ENCODE measurements at places on chromosomes 4 and X.

- DNase-seq = peak; percentile 31
Measured at GRCh38 chrX:10089378-10089795, 67.4 kb upstream of the CLCN4 start.

GRCh38 chr4:184680698-184681097, 31.2 kb downstream of the PRIMPOL start:
- DNase-seq = no peak

DNA sequence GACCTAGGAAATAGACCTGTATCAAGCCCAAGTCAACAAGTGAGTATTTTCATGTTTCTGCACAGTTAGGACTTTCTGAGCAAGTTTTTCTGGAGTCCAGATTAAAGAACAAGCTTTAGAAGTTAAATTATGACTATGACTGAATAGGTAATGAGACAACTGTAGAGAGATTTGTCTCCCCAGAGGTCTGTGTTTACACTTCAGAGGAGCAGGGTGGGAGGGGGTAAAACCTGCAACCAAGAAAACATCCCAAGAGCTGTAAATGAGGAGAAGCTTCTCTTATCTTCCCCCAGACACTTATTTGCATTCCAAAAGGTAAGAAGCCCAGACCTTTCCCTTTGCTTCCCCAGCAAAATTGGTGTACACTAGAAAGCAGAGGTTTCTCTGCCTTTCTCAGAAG, 22.1 kb upstream of the CEP135 start:
- DNase-seq = no peak

- no peak for DNase-seq
Measured at GRCh38 chr4:91488946-91489345, 814.8 kb upstream of the GRID2 start.

DNA sequence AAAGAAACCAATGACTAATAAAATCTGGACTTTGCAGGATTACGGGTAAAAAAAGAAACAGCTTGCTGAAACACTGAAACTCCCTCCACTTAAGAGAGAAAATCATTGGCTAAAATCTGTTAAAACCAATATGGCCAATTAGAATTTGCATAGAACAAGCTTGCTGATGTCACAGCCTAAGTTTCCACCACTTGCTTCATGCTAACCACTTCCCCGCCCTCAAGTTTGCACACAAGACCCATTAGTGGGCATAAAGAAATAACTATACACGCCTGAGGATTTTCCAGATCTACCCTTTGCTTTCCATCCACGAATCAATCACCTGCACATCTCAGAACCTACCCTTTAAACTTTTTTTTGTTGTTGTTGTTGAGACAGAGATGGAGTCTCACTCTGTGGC, 42.7 kb upstream of the PHEX start:
- DNase-seq = no peak

DNA sequence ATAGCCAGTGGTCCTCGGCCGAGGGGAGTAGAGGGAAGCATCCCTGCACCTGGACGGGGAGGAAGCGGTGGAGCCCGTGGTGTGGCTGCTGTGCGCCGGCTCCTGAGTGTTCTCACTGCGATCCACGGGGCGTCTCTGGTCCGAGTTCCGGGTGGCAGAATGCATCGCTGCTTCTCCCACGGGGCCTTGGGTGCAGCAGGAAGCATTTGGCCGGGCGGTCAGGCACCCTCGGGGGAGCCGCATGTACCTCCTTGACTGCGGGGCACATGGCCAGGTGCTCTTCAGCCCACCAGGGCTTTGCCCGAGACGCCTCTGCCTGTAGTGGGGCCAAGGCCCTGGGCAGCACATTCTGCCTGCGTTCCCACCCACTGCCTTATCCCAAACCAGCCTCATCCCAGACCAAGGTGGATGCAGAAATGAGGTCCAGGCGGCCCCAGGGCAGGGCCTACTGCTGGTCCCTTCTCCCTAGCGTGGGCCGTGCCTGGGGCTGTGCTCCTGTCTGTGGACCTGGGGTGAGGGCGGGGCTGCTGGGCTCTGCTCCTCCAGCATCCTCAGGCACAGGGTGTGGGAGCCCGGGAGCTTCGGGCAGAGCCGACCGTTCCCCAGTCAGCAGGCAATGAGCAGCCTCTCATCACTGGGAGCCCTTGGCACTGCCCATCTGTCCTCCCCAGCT, 27.5 kb downstream of the NKX1-1 start:
- no peak for DNase-seq

GRCh38 chrX:73823473-73824004, 260.5 kb downstream of the CHIC1 start:
- no peak for DNase-seq

DNA sequence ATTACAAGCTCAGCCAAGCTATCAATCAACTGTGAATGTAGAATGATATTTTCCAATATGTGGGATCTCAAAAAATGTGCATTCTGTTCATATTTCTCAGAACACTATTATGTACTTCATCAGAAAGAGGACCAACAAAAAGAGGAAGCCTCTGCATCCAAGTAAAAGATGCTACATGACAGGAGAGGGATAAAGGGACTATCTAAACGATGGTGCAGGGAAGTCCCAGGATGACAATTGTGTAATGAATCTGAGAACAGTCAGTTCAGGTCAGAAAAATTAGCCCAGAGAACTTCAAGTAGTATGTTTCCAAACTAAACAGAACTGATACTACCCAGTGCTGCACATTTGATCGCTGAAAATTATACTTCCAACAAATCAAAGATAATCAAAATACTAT, 127.0 kb downstream of the ZNF330 start:
- DNase-seq = no peak

DNA sequence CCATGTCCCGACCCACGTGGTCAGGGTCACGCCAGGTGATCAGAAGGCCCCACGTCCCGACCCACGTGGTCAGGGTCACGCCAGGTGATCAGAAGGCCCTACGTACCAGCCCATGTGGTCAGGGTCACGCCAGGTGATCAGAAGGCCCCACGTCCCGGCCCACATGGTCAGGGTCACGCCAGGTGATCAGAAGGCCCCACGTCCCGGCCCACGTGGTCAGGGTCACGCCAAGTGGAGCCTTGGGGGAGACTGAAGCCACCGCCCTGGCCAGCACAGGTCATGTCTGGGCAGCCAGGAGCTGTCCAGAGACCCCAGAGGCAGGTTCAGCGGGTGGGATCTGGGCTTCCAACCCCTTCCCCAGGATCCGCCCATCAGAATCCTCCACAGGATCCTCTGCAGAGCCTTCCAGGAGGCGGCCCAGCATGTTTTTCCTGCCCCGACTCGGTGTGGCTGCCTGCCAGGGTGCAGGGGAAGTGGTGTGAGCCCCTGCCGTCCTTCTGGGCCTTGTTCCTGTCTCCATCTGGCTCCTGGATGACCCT, 58.4 kb downstream of the FAM53A start:
- no peak for DNase-seq
